ENCODE measurements at places on chromosomes 4 and X.

DNA sequence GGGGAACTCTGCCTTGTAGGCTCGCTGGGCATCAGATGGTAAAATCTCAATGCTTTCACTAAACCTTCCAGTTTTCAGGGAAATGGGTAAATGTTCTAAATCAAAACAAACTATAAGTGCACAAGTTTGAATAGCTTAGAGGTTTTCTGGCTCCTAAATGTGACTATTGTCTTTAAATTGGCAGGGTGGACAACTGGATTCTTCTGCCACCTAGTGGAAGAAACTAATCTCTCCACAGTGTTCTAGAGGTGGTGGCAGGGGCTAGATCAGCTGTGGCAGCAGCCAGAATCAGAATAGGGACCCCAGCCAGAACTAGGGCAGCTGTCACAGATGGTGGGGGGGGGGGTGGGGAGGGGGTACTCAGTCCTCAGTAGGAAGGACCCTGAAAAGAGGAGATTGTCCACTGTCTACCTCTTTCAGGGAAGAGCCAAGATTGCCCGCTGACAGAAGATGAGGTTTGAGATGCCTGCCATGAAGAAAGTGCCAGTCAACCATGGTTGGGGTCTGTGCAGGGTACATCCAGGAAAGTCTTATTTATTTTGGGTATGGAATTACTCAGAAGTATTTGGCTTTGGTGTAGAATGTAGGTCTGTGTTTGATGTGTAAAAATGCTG is 201.4 kb downstream of the CCNG2 start:
- peak; percentile 41 for DNase-seq

DNA sequence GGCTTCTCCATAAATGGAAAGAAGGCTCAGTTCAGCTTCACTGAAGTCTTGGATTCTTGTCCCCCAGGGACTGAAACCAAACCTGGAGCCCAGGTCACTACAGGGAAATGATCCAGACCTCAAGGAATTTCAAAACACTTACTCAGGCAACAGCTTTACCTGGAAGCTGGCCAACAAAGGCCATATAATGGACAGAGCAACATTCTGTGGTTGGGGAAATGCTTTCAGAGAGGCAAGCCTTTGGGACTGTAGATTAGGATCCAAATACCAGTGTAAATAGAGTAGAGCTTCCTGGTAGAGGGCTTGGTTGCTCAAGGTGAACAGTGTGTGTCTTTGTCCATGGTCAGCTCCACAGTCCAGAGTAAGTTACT is 57.0 kb upstream of the PROM1 start:
- peak; percentile 99 for DNase-seq

GRCh38 chrX:100512471-100512870 is 72.3 kb upstream of the TNMD start:
- peak; percentile 2 for DNase-seq

DNA sequence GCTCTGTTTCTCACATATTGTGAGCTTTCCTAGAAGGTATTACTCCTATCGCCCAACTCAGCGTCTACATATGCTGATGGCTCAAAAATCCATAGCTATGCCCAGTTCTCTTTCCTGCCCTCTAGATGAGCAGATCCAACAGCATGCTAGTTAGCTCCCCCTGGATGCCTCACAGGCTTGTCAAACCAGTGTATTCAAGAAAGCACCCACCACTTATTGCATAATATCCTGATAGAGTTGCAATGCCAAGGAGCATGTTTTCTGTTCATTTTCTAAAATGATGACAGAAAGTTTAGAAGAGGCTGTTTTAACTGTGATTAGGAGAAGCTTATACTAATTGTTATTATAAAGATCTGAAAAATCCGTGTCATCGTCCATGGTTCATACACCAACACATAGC is 1.9 kb upstream of the PACRGL start:
- DNase-seq = peak; percentile 14

DNA sequence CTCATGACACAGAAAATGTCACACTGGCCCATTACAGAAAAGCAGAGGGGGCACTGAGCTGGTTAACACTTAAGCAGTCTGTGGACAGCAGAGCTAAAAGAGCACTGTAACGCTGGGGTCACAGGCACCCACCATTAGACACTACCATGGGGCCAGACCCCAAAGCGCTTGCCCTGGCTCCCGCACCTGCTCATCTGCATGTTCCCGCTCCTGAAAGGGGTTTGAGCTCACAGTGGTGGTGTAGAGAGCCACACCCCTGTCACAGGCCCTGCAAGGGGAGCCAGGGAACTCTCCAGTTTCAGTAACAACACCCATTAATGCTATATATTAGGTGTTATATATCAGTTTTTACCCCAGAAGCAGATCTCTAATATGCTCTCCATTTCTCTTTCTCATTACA is 187.0 kb downstream of the ANKRD50 start:
- DNase-seq = no peak

- no peak for DNase-seq
Observed at GRCh38 chr4:14364953-14365536, 637.2 kb upstream of the CPEB2 start.

- DNase-seq = no peak
Observed at GRCh38 chr4:48831532-48832030, 693 bp downstream of the OCIAD1 start.
